ENCODE measurements at places on chromosomes 7 and 10.
A peak's percentile ranks its signal among the peaks of the same experiment; 100 is the strongest.

- DNase-seq: no peak
Observed at GRCh38 chr7:68434857-68435256, 1163.4 kb upstream of the AUTS2 start.

DNA sequence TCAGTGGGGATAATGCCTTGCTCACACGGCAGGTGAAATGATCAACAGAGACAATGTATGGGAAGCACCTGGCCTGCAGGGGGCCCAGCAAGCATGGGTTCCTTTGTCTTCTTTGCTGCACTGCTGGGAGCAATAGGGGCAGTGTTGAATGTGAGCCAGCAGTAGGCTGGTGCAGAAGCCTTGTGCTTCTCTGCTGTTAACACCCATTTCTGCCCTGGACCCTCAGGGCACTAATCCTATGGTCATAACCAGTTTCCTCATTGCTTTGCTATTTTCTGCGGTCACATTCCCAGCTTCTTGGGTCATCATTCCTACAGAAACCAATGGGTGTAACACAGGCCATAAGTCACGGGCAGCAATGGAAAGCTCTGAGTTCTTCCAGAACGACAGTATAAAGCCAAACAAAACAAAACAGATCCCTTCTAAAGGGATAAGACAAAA lies 10.9 kb upstream of the LGI1 start:
- DNase-seq: no peak

DNA sequence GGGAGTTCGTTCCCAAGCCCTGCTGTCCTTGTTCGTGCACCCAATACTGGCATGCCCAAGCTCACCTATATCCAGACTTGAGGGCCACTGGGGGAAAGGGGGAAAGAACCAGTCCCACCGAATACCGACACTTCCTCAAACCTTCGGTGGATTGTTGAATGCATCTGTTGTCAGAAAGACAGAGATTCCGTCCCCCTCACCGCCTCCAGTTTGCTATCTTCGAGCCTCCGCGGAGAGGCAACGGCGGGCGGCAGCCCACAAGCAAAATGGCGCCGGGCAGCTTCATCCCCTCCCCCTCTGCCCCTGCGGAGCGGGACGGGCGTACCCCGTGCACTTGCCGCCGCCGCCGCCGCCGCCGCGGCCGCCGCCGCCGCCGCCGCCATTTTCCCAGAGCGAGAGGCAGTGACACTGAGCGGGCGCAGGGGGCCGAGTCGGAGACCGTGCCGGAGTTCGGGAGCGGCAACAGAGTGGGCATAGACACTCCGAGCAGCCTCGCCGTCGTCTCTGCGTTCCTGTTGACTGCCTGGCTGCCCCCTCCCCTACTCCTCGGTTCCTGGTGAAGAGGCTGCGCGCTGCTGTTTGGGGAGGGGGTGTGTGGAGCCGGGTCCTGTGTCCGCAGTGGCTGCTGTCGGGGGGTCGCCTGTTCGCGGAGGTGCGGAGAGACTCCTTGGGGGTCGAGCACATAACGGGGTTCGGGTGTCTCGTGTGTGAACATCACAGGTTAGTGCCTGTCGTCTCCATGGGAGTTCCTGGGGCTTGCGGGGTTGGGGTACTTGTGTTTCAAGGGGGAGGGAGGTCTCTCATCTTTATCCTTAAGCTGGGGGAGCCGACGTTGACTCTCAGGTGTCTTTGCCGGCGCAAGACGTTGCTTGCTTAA lies at the start of gene KMT2E:
KMT2E (plus strand) TSS at position 390 of the 877 bp plus-strand sequence. CDS start 26,748 bp downstream, outside the sequence.
- DNase-seq: peak; percentile 31

- DNase-seq: no peak
Observed at GRCh38 chr10:34013235-34013634, 678.8 kb upstream of the NRP1 start.

DNA sequence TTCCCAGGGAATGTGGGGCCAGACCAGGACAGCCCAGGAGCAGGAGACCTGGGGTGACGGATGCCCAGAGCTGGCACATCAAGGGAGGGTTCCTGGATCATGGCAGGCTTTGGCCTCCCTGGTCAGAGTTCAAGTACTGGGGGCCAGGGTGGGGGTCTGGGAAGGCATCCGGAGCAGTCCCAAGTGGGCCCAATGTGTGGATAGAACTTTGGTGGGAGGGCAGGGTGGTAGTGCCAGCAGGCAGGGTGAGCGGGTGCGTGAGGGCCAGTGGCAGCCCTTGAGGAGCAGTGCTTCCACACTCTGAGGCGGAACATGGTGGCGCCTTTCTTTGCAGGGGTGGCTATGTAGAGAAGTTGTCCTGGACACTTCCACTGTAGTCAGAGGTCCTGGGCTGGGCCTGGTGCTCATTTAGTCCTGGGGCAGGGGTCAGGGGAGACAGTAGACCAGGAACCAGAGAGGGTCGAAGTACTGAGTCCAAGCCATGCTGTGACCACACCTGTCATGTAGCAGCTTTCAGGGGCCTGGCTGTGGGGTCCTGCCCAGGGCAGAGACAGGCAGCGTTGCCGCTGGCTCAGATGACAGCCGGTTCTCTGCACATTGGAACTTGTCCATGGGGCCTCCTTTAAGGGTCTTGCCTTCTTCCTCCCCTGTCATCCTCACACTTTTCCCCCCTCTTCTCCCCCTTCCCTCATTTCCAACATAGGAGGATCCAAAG lies 22.2 kb upstream of the CSGALNACT2 start:
- DNase-seq: no peak

- DNase-seq: no peak
Observed at GRCh38 chr7:104299323-104299722, 29.1 kb upstream of the LHFPL3 start.

DNA sequence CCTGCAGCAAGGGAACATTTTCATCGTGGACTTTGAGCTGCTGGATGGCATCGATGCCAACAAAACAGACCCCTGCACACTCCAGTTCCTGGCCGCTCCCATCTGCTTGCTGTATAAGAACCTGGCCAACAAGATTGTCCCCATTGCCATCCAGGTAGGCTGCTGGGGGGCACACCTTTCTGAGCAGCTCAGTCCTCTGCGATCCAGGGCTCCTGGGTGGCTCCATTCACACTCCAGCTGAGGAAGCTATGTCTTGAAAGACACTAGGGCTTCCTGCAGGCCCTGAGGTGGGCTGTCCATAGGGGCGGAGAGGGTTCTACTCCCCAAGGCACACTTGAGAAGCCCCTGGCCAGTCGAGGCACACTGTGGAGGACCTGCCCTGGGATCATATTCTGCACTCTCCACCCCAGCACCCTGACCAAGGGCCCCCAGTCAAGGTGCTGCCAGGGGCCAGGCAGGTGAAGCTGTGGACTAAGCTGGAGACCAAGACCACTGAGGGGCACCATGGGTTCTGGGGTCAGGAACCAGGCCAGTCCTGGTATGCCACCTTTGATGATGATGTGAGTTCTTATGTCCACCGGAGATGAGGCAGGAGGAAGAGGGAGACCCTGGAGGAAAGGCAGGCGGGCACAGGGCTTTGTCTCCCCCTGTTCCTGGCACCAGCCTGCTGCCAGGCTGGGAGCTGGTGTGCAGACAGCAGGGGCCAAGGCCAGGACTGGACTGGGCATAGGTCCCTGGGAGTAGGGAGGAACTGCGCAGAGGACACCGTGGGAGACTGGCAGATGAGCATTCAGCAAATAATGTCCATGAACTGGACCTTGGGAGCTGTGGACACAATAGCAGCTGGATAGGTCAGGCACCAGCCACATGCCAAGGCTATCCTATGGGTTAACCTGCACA lies 54.8 kb downstream of the ALOX5 start:
- DNase-seq: no peak

DNA sequence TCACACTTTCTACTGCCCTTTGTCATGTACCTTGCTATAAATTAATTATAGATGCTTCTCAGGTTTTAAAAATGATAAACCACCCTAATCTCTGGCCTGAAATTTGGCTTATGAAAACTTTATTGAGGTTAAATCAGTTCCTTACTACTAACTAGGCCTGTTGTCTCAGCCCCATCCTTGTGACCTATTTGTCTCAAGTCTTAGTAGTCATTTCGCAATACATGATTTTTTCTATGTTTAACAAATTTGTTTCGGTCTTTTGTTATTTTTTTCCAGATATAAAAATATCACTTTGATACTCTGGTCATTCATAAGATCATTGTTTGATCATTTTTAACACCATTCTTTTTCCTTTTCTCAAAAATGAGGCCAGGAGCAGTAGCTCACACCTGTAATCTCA lies 411.6 kb downstream of the GFRA1 start:
- no peak for DNase-seq

DNA sequence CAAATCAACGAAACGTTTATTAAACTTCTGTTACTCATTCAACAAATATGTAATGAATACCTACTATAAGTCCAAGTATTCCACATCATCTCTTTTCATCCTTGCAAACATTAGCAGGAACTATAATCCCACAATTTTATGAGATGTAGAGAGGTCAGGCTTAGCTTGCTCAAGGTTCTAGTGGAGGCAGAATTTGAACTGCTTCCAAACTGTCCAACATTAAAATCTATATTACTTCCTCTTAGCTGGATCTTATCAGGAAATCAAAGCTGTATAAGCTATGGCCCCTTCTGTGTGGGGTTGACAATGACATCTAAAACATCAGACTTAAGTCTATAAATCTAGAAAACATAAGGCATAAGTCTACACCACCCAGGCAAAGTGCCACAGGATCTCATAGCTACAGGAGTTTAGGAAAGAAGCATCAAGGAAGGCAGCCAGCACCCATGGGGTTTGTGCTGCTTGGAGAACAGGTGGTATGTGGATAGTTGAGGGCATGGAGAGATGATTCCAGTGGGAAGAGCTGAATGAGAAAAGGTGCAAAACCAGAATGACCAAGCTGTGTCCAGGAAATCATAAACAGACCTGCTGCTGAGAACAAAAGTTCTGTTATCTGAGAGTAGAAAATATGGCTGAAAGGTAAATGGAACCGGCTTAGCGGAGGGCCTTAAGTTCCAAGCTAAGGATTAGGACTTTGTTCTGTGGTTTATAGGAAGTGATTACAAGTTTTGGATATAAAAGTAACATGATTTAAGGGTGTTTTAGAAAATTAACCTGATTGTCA lies 34.5 kb downstream of the PAPSS2 start:
- no peak for DNase-seq

DNA sequence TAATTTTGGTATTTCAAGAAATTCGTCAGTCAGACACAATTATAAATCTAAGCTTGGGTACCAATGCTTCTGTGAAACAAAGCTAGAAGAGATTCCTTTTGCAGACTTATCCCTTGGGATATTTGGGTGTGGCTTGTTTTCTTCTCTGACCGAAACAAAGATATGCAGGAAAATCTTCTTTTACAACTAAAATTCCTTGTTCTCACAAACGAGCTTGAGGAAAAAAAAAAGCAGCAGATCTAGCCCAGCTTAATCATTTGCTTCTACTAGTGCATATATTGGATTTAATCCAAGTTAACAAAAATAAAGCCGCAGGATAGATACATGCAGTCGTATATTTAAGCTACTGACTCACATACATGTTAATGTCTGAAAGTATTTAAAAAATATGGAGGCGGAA lies 104.2 kb downstream of the PRTFDC1 start:
- no peak for DNase-seq

DNA sequence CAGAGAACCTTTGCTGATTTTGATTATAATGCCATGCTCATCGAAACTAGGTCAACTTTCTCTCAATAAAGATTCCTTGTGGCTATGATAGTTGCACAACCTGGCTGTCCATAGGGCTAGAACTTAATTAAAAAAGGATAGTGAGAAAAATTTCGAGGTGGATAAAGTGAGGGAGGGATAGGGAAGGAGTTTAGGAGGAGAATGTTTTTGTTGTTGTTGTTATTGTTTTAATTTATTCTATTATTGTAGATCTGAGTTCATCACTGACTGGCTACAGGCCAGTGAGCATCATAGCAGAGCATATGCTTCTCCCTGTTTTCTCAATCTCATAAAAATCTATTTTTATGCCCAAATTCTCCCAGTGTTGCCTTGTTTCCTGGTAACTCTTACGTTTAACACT lies 688.7 kb upstream of the GRM3 start:
- no peak for DNase-seq

DNA sequence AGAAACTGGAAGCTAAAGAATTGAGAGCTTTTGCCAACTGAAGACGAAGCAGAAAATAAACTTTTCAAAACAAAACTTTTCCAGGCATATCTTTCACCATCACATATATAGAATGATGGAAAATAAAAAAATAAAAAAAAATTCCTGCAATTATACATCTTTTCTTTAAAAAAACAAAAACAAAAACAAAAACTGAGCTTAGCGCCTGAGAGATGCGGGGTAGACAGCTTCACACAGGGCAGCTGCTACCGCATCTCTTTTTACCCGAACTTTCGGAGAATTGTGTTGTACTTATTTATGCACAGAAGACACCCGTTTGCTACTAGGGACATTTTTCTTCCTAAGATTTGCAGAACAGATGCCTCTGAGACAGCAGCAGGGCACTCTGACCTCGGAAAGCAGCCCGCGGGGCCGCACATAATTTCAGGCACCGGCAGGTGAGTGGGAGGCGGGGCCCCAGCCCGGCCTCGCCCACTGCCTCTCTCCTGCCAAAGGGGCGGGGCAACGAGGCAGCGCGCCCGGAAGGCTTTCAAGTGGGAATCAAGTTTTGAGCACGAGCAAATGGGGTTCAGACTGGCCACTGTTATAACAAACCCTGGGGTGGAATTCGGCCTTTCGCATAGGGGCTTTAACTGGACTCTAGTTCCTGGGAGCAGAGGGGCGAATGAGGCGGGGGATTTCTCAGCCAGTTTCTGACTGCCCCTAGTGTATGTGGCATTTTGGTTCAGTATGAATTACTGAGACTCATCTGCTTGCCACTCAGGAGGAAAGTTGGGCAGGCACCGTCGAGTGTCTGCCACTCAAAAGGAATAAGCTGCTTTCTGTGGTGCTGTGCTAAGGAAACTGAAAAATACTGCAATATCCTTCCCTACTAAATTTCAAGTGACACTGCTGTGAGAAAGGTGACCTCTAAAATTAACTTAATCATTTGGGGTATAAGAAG lies 18.5 kb upstream of the FAM133B start:
- DNase-seq: no peak

DNA sequence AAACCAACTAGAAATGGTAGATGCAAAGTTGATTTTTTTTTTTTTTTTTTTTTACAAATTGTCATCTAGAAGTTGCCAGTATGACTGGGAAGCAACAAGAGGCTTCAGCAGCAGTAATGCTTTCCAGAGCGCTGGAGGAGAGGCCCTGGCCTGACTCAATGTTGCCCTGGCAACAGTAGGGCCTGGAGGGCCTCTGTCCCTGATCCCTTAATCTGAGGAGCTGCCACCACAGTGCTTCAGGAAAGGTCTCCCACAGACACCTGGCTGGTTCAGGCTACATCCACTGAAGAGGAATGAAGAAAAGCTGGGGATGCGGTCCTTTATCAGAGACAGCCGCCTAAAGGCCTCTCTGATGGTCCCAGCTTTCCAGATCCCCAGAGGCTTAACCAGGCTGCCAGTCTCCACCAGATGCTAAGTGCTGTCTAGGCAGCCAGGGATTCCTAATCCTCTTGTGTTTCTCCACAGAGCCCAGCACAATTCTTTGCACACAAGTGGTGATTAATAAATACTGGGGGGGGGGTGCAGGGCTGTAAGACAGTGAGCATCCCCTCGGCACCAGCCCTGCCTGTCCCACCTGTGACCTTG lies 33.7 kb downstream of the ZNF777 start:
- DNase-seq: no peak

GRCh38 chr10:48770561-48771089 lies 86.0 kb downstream of the WDFY4 start:
- DNase-seq: no peak

Measured in cortex of kidney (tissue), 1 donor.